ENCODE measurements at places on chromosomes 6 and 20.

DNA sequence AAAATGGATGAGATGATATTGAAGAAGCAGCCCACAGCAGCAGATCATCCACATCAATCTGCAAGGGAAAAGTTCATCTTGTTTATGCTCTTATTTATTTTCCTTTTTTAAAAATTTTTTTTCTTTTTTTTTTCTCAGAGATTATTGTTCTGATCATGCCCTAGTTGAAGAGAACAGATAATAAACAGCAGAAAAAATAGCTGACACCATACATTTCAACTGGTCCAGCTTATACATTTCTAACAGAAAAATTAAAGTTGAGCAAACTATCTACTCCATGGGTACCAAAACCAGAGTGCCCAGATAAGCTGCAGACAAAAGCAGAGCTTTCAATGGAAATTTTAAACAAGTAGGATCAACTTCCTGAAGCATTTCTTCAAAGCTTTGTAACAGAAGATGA is 9.3 kb downstream of the KIAA0319 start:
- DNase-seq, result no peak

DNA sequence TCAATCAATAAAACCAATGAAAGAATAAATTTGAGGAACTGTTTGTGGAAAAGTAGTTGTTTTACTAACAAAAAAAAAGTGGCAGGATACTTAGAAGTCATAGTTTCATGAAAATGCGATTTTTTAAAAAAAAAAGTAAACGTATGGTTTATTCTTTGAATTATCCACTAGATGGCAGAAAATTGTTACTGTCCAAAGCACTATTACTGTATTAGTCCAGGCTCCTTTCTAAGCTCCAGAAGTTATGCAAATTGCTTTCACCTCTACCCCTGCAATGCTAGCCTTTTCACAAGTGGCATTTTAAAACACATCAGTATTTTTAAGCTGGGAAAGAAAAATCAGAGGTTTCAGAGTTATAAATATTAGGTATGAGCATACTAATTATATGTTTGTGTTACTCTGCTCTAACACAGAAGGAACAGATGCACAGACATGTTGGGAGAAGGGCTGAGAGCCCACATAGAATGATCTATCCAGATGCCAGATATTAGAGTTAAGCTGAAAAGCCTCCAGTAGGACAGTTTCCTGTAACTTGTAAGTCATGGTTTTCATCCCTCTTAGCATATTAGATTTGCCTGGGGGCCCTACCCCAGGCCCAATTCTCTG is 63.9 kb downstream of the FHL5 start:
- DNase-seq, result peak; percentile 61

DNA sequence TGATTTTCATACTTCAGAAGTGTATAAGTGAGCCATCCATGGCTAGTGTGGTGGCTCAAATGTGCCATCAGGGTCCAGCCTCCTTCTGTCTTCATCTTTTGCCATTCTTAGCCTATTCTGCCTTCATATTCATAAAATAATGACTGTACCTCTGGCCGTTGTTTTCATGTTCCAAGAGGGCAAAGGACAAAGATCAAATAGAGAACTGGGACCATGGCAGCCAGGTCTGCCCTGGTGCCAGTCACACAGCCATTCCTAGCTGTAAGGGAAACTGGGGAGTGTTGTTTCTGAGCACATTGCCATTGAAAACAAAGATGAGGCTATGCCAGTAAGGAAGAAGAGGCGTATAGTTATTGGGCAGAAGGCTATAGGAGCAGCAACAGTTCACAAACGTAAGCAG is 518.6 kb downstream of the TFAP2B start:
- no peak for DNase-seq

- DNase-seq, result no peak
Observed at GRCh38 chr6:113819169-113819830, 37.8 kb upstream of the MARCKS start.

- no peak for DNase-seq
Observed at GRCh38 chr6:43436577-43437282, 9.4 kb downstream of the ABCC10 start.

- no peak for DNase-seq
Observed at GRCh38 chr6:1124885-1125284, 187.0 kb upstream of the FOXQ1 start.

DNA sequence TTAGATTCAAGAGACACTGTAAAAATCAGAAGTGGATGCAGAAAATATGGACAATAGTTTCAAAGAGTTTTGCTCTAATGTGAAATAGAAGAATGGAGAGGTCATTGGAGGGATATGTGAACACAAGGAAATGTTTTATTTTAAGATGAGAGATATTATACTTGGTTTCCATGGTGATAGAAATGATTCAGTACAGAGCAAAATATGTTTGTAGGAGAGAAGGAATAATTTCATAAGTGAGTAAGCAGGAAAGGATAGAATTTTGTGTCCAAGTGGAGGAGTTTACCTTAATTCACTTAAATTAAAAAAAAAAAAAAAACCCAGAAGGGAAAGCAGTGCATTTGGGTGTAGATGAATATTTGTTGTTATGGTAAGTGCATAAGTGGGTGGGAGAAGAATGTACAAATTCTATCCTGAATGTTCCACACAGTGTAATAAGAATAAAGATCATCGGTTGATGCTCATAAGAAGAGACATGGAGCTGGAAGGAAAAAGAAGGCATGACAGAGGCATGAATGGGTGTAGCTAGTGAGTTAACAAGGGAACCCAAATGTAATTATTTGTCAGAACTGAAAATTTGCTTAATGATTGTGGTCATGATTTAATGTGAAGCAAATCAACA is 688.9 kb upstream of the GJE1 start:
- no peak for DNase-seq

- DNase-seq, result no peak
Observed at GRCh38 chr6:1738558-1739081, 128.9 kb downstream of the FOXC1 start.

DNA sequence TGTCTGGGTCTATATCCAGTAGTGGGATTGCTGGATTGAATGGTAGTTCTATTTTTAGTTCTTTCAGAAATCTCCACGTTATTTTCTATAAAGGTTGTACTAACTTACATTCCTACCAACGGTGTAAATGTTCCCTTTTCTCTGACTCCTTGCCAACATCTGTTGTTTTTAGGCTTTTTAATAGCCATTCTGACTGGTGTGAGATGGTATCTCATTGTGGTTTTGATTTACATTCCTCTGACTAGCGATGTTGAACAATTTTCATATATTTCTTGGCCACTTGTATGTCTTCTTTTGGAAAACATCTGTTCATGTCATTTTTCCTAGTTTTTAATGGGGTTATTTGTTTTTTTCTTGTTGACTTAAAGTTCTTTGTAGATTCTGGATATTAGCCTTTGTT is 99.3 kb downstream of the BMP2 start:
- DNase-seq, result no peak

GRCh38 chr20:2303673-2304072 is 7.9 kb downstream of the TGM3 start:
- DNase-seq, result no peak

DNA sequence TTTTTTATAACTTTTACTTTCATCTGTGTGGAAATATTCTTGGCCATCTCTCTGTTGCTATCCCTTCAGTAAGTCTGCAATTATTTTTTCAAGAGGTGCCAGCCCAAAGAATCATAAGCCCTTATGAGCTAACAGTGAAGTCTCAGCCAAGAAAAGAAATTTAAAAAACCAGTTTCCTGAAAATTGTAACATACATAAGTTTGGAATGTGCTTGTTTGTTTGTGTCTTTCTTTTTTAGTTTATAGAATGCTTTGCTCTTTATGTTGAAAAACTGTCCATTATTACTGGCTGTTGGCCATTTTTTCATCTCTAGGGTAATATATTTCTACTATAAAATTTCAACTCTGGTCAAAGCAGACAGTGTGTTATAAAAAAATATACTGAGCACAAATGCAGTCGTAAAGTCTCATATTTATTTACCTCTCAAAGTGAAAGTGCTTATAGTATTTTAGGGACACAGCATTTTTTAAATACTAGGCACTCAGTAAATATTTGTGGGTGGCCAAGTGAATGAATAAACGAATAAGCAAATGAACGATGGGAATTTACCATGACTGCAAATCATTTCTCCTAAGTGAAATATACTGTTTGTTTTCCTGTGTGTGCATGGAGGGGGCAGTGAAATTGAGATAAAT is 659.7 kb downstream of the KIF16B start:
- no peak for DNase-seq

DNA sequence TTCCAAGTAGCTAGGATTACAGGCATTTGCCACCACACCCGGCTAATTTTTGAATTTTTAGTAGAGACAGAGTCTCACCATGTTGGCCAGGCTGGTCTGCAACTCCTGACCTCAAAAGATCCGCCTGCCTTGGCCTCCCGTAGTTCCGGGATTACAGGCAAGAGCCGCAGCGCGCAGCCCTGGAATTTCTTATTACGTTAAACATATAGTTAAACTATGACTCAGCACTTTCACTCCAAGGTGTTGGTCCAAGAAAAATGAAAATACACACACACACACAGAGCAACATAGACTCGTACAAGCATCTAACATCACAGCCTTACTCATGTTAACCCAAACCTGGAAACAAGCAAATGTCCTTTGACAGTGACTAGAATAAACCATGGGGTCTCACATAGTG is 663.9 kb downstream of the PRKN start:
- no peak for DNase-seq

DNA sequence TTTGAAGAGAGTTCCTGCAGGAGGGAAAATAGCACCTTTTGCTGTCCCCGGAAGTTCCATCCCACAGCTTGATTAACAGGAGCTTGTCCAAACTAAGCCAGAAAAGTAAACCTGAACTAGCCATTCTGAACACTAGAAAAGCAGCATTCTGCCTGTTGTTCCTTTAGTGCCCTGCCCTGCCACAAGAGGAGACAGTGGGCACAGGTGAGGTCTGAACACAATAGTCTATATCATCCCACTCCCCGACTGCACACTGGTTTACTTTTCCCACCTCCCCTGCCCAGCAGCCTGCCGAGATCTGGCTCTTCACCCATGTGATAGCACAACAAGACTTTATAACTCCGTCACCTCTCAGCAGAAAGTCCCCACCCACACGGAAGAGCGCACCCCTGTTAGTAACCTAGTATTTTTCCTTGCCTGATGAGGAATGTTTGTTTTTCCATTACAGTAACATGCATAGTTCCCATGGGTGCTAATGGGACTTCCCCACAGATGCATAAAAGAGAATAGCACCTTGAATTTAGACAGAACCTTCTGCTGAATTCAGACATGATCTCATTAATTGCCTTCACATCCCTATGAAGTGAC is 59.7 kb downstream of the TFAP2A start:
- DNase-seq, result no peak

GRCh38 chr20:63547725-63548480 is at the start of gene SRMS:
SRMS (minus strand) TSS chr20:63547749; CDS start chr20:63547463, 286 bp downstream.
- no peak for DNase-seq

GRCh38 chr6:16129623-16130401 is 926 bp downstream of the MYLIP start:
- DNase-seq, result no peak

GRCh38 chr6:163170294-163170883 is 244.1 kb upstream of the QKI start:
- DNase-seq, result no peak

DNA sequence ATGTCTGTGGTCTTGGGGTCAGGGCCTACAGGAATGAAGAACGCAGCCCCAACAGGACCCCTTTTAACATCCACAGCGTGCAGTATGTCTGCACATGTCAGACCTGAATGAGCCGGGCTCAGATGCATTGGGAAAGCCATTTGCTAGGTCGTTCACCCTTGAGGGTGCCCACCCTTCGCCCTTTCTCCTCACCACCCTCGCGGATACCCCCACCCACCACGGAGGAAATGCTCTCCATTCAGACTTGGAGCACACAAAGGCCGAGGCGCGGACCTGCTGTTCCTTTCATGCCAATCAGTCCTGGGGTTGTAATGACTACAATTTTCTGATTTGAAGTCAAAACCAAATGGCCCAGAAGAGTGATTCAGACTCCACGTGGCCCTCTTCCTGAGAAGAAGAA is 62.7 kb downstream of the EDN3 start:
- DNase-seq, result no peak

GRCh38 chr6:140744659-140745320 is 1370.3 kb upstream of the CITED2 start:
- DNase-seq, result no peak

DNA sequence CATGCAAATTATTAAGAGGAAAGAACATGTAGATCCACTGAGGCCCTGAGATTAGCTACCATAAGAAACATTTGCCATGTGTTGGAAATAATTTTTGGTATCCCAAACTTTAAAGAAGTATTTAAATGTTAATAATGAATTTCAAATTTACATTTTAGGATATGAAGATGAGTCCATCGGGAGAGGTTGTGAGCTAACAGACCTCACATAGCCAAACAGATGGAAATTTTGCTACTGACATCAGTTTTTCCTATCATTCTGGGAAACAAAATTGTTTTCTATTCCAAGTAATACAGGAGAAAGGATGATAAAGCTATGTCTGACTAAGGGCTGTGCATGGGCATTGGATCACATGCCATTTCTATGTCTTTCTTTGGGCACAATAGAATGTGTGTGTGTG is 809.6 kb downstream of the TENT5A start:
- no peak for DNase-seq

- no peak for DNase-seq
Observed at GRCh38 chr6:161141173-161141572, 132.7 kb downstream of the AGPAT4 start.

GRCh38 chr20:41331731-41332130 is 8.9 kb upstream of the LPIN3 start:
- no peak for DNase-seq

- DNase-seq, result no peak
Observed at GRCh38 chr20:13574071-13574470, 64.7 kb downstream of the TASP1 start.

DNA sequence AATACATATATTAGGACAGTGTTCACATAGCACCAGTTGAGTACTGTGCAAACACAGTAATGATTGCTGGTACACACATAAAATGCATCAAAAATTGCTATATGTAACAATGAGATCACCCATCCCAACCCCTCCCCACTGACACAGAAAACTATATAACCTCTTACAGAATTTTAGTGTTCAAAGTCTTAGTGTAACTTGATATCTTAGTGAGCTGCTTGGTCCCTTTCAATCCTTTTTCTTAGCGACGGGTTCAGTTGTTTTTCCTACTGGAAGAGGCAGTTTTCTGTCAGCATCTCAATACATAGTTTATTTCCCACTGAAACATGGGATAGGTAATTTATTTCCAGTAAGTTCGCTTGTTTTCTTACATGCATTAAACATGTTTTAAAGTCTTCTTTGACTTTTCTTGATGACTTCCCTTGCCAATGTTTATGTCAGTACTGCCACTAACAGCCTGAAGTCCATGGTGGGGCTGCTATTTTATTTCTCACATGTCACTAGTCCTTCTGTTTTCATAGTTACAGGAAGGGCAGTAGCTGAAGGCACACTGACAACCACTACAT is 96.4 kb upstream of the FOXC1 start:
- DNase-seq, result no peak

GRCh38 chr20:18778690-18779392 is 34.7 kb upstream of the SCP2D1 start:
- no peak for DNase-seq

GRCh38 chr6:13338038-13338437 is 9.7 kb upstream of the TBC1D7 start:
- DNase-seq, result no peak

Measured in NCI-H446 (cell line).